Fibroblast of pulmonary artery (primary cell): ENCODE measurements at places on chromosomes 16 and 17.
A peak's percentile ranks its signal among the peaks of the same experiment; 100 is the strongest.

- DNase-seq: no peak
Measured at GRCh38 chr16:59759296-59759695, 1025.2 kb upstream of the GOT2 start.

DNA sequence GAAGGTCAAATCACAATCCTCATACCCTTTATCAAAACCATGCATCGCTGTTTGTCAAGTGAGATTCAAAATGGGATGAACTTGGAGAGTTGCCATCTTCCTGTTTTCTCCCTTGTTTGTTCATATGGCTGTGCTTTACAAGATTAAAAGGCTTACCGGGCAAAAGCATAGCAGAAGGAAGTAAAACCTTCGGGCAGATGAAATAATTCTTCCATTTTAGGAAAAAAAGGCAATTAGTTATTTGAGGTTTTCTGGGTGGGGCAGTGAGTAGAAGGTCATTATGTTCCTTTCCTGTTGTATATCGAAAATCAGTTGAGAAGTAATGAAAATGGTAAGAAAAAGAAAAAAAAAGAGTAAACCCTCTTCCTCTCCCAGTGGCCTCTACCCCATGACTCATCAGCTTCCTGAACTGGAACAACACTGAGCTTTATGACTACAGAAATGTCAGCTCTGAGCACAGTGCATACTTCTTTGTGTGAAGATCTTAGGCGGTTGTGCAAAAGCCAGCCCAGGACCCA, 369.2 kb downstream of the CDH13 start:
- DNase-seq: peak; percentile 94

DNA sequence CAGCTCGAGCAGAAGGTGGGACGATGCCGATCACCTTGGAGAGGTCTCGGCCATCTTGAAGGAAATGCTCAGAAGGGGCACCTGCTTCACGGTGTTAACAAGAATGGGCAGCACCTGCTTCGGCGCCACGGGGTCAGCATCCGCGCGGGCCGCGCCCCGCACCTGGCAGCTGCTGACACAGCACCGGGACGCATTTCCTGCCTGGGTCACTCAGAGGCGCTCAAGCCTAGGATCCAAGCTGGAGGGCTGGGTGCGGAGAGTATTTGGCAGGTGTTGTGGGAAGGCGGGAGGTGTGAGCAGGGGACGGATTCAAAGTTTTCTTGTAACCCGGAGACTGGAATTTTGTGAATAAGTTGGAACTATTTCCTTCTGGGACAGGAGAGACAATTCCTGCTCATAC, 39.3 kb upstream of the AKTIP start:
- DNase-seq: no peak

DNA sequence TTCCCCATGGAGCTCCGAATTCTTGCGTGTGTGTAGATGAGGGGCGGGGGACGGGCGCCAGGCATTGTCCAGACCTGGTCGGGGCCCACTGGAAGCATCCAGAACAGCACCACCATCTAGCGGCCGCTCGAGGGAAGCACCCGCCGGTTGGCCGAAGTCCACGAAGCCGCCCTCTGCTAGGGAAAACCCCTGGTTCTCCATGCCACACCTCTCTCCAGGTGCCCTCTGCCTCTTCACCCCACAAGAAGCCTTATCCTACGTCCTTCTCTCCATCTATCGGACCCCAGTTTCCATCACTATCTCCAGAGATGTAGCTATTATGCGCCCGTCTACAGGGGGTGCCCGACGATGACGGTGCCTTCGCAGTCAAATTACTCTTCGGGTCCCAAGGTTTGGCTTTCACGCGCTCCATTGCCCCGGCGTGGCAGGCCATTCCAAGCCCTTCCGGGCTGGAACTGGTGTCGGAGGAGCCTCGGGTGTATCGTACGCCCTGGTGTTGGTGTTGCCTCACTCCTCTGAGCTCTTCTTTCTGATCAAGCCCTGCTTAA, 617 bp upstream of the SENP3 start:
- DNase-seq: peak; percentile 83

GRCh38 chr17:55666806-55667205, 55.9 kb downstream of the TMEM100 start:
- DNase-seq: no peak

GRCh38 chr16:53779186-53779585, 75.2 kb downstream of the FTO start:
- no peak for DNase-seq

DNA sequence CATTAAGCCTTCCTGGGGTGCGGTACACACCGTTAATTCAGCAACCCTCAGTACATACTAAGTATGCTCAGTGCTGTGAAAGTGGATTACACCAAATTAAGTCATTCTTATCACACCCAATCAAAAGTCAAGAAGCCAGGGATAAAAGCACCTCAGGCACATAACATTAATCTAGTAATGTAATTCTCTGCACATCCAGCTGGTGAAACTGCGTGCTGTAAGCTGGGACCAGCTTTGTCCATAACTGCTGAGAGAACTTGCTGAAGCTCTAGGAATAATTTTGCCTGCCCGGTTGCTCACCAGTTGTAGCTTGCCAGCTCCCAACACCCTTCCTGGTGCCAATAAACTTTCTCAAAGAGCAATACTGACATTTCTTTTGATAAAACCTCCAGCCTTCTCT, 44.9 kb downstream of the SLC47A1 start:
- DNase-seq: peak; percentile 9

DNA sequence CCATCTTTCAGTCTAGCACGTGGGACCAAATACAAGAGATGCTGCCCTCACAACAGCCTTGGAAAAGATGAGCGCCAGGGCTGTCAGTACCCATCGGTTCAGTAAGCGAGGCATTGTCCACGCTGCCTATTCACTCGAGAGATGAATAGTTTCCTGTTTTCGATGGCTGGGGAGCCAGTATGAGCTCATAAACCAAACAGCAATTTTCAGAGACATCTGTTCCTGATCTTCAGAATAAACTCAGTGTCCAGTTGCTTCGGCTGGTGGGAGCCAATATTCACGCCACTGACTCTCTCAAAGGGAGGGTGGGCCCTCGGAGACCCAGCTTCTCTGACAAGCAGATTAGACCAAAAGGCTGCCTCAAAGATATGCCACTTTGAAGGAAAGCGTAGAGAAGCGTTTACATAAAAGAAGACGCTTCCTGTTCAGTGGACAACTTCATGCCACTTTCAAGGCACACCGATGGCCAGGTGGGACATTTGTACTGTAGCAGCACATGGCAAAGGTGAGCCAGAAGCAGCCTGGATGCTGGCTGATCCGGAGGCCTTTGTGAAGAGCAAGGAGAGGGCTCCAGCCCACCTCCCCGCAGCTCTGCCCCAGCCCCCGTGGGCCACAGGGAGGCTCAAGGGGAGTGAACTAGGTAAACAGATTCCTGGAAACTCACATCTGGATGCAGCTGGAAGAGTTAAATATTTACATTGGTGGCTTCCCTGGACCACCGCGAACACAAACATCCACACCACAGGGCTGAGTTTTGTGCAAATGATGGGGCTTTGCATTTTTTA, 6.0 kb downstream of the TIMM22 start:
- peak; percentile 54 for DNase-seq

GRCh38 chr17:7132511-7133094, 18.0 kb upstream of the ASGR2 start:
- DNase-seq: peak; percentile 58
